ENCODE measurements at places on chromosomes 12 and 14. TPM values are rescaled to one million over a fixed set of nuclear protein-coding genes. Genes with fewer than 3 reads are reported as not detected.

Gene TNFAIP2
- 14.8 TPM for total RNA-seq

Gene PZP
- 0.07 TPM for total RNA-seq

Gene AMN1
- 14.9 TPM for total RNA-seq

Gene ENDOU
- not detected for total RNA-seq

Gene HOXC6
- 4.2 TPM for total RNA-seq

Gene RIPK3
- total RNA-seq = 1.3 TPM
